ENCODE measurements at places on chromosomes 11 and 22. TPM values are rescaled to one million over a fixed set of nuclear protein-coding genes. Genes with fewer than 3 reads are reported as not detected.

DNA sequence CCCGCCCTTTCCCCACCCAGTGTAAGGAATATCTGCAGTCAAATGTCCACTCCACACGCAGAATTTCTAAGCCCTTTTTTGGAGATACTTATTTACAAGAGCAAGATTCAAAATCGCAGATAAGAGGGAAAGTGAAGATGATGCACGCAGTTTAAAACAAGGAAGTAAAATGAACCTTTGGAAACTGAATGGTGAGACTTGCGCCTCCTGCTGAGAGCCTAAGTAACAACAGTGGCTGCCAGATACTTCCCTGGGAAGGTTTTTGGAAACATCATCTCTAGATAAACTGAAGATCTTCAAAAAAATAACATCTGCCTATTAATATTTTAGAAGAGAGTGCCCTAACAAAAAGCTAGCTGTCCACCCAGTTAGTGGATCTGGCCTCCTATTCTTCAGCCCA, 963.1 kb upstream of the FAT3 start:
- no peak for DNase-seq

DNA sequence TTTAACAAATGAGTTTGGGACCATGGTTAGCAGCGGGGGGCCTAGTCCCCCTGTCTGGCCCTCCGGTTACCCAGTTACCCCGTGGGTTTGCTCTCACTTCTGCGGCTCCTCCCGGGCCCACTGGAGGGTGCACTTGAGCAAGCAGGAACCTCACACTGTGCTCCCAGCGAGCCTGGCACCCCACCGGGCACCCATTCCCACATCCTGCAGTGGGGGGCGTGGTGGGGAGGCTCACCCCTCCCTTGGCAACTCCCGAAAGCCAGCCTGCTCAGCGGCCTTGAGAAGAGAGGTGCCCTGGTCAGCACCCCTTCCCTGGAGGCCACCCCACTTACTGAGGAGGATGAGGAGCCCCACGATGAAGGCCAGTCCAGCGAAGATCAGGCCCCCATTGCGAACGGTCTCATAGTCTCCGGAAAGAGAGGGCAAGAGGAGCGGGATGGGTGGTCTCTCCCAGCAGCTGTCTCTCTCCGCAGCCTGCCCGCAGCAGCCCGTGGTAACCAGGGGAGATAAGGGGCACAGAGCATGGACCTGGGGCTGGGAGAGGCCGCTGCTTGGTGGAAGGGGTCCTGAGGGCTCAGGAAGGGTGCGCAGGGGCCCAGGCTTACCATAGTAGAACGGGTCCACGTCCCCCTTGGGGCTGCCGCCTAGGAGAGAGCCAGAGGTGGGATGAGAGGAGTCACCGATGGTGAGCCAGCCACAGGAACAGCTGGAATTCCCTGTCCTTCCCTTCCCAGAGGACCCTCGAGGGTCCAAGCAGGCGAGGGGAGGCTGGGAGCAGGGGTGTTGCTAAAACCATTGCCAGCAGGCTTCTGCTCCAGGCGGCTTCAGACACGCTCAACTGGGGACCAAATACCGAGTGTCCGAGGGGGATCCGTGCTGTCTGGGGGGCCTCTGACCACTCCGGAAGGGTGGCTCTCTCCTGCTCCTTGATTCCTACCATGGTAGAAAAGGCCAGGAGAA, 2.2 kb downstream of the FXYD2 start:
- no peak for DNase-seq

GRCh38 chr11:123577081-123577598, 77.3 kb downstream of the SCN3B start:
- no peak for DNase-seq

DNA sequence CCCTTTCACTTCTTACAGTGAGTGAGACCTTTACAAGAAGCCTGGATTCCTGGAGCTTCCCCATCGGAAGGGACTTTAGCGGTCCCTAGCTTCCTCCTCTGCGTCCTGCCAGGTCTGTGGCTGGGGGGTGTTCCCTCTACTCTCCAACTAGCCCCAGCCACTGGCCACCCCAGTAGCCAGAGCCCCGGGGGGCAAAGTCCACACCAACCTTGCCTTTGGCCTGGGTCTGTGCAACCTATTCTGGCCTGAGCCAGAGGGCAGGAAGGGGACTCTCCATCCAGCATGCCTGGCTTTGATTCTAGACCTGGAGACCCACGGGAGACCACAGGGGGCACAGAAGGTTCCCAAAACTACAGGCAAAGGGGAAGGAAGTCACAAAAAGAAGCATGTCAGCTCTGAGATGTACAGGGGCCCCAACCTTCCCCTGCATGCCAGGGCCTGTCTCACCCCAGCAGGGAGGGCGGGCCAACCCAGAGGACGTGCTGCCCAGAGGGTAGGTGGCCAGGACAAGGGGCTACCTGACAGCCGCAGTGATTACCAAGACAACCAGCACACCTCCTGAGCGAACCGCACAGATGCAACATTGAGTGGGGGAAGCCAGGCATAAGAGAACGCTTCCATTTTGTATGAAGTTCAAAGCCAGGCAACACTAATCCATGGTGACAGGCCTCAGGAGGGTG, 52.4 kb downstream of the DSCAML1 start:
- no peak for DNase-seq

Gene APOBEC3G
- 5.3 TPM for total RNA-seq

Data from esophagus muscularis mucosa (tissue), 4 donors.